Brain pericyte (primary cell): ENCODE measurements at places on chromosomes 12 and 14.
A peak's percentile ranks its signal among the peaks of the same experiment; 100 is the strongest.

DNA sequence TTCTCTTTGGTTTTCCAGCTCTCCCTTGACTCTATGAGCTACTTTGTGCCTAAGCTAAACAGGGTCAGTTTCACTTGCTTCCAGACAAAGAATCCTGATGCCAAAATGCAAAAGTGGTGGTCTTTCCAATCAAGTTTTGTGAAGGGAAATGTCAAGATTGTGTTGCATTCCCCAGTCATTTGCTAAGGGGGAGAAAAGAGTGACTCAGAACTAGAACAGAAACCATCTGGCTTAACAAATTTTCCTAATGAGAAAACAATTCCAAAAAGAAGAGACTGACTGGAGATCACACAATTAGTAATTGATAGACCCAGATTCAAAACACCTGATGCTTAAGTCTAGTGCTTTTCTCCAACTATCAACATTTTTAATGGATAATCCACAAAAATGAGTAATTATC is 235.1 kb upstream of the DIO2 start:
- DNase-seq: no peak

- peak; percentile 70 for DNase-seq
Observed at GRCh38 chr12:12999959-13000615, at the start of gene HEBP1. HEBP1 (minus strand) TSS chr12:13000265; CDS start chr12:13000114, 151 bp downstream.

DNA sequence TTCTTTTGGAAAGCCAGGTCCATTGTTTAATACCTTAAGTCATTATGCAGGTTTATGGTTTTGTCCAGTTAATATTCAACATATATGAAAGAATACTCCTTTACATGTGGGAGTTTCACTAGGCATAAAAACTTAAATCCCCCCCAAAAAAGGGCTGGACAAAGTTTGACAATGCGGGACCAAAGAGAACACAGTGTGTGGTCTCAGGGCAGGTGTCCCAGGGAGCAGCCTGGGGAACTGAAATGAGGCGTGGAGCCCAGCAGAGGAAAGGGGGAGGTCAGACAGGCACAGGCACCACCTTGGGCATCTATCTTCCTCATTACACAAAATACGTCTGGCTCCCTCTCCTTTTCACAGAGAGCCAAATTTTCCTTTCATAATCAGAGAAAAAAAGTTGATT is 22.5 kb downstream of the PKP2 start:
- no peak for DNase-seq

DNA sequence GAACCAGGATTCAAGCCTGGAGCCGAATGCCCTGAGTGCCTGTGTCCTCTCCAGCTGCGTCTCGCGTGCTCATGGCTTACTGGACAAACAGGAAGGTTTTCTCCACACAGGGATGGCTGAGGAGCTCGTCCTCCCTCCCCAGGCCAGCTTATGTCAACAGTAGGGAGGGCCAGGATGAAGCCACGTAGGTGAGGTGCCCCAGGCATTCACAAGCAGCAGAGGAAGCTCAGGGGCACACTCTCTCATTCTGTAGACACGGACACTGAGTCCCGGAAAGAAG is 49.3 kb downstream of the TRPV4 start:
- no peak for DNase-seq

DNA sequence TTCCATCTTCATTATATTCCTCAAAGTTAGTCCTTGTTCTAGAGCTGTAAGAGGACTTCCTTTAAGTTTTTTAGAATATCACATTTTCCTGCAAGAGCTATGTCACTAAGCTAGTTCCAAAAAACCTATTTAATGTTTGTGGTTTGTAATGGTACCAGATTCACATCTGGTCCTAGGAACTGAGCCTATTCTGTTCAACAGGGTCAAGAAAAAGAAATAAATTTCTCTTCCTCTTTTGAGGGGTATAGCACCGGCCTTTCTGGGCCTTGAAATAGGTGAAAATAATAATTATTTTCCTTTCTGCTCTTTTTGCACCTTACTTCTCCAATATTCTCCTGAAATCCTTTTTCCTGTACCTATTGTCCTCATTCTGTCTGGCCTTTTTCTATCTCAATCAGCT is 3.6 kb upstream of the STXBP6 start:
- no peak for DNase-seq

- DNase-seq: peak; percentile 87
Observed at GRCh38 chr14:105060751-105061427, 4.3 kb downstream of the GPR132 start.

DNA sequence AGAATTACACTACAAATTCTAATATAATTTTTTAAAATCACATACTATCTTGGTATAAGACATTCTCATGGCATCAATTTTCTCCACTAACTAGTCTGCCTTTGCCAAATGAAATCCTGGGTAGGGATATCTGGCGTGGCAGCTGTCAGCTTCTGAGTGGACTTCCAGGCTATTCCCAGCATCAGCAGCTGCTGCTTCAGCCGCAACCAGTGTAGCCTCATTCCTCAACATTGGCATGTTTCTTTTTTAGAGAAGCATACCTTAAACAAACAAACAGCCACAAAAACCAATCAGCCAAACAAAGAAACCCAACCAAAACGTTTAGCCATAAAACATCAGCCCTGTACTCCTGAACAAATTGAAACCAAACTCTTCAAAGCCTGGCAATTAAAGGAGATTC is 235.8 kb downstream of the SSPN start:
- no peak for DNase-seq

DNA sequence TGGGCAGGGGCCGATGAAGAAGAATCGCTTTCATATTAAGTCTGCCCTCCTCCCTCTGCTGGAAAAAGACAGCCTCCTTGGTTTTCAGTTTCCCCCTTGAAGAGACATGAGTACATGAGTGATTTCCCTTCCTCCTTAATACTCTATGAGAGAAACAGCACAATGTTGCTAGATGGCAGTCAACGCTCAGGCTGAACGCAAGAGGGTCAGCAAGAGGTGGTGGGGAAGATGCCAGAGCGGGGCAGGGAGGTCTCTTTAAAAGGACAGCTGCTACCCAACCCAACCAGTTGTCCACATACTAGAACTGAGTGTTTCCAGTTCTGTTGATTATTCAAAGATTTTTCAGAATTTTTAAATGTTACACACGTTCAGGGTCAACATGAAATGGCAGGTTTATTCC is 22.8 kb downstream of the CRACR2A start:
- no peak for DNase-seq

GRCh38 chr14:51474854-51475253 is 176.9 kb upstream of the FRMD6 start:
- DNase-seq: no peak

GRCh38 chr12:54933376-54933775 is 51.2 kb downstream of the TESPA1 start:
- DNase-seq: no peak

GRCh38 chr12:56031987-56032386 is 9.7 kb upstream of the RPS26 start:
- no peak for DNase-seq

GRCh38 chr12:93098077-93098476 is 169.0 kb upstream of the EEA1 start:
- DNase-seq: no peak

GRCh38 chr12:52473768-52474167 is at the start of gene KRT6C:
KRT6C (minus strand) TSS chr12:52473805; CDS start chr12:52473737, 68 bp downstream.
- DNase-seq: no peak

DNA sequence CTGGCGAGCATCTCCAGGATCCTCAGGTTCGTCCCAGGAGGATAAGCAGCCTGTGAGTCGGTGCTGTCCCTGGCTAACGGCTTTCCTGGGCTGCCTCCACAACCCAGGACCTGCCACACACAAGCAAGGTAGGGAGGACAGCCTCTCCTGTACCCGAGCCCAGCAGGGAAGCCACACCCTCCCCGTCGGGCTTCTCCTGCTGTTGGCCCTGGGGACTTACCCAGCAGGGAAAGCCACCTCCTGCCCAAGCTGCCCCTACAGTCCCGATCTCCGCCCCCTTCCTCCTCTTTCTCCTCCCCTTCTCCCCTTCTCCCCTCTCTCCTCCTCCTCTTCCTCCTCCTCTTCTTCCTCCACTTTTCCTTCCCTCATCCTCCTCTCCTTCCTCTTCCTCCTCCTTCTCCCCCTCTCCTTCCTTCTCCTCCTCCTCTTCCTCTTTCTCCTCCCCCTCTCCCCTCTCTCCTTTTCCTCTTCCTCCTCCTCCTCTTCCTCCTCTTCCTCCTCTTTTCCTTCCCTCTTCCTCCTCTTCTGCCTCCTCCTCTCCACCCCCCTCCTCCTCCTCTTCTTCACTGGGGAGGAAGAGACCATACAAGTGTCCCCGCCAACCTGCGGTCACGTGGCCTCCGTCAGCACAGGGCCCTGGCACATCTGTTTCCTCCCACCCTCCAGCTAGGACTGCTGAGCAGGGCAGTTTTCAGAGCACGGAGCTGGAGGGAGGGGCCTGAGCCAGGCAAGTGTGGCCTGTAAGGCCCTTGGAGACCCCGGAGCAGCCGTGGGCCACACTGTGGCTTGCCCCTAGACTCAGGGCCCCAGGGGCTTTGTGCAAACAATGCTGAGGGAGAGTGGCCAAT is 17.3 kb upstream of the RFLNA start:
- no peak for DNase-seq

DNA sequence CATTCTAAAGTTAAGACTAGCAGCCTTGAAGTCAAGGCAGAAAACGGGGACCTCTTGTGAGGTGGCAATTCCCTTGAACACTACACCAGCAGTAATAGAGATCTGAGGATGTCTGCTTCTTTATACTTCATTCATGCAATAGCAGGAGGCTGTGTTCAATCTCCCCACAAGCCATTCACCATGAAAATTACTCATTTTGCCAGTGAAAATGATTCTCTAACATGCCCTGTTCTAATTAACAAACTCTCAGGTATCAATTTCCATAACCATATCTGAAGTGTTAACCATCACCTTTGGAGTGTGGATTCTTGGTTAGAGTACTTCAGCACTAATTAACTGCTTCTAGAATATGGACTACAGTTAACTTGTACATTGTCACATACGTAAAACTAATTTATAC is 3.4 kb upstream of the GLIPR1 start:
- no peak for DNase-seq

DNA sequence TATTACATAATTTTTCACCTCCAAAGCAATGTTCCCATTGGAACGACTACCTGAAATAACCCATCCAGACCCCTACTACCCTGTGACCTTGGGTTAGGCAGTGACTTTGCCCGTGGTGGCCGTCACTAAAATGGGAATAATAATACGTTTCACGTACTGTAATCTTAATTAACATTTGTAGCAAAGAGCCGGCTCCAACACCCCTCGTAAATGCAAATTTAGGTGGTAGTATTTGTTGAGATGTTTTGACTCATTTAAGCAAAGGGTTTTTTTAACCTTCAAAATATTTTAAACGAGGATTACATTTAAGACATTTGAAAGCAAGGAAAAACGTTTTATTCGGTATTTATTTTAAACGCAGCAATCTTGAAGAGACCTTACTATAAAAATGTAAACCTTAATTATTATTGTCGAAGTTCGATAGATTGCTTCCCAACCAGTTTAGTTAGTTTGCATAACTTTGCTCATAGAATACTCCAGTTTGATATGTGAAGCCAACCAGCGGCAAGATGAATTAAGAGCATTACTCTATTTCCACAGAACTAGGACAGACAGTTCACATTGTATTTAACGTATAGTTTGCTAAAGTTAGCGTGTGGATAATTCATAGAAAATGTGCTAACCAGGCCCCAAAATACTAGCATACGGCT is 1.4 kb upstream of the ARID2 start:
- no peak for DNase-seq

DNA sequence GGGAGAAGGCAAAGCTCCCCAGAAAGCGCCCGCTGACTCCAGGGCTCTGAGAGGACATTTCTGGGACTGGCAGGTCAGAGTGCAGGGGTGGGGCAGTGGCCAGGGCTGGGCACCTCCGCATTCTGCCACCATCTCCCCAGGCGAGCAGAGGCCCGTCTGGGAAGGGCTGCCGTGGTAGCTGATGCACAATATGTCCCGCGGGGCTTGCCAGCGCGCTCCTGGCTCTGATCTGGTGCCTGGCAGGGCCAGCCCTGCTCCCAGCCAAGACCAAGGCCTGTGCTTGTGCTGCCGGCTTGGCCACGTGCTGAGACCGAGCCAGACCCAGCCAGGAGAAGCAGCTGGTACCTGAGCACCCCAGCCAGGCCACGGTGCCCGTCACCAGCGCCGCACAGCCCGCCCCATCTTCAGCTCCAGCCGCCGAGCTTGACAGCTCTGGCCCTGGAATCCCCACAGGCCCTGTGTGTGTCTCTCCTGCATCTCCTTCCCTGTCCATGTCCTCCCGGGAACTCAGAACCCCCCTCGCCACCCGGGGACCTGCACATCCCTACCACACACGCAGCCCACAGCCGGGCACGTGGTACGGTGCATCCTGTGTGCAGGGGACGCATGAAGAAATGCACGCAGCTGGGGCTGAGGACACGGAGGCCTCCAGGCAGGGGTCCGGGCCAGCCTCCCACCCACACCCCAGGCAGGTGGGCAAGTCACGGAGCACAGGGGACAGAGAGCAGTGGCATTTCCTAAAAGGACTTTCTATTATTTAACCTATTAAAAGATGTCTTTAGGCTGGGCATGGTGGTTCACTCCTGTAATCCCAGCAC is 68.6 kb upstream of the C14orf180 start:
- DNase-seq: no peak

- no peak for DNase-seq
Observed at GRCh38 chr12:77882709-77883108, 52.0 kb downstream of the NAV3 start.

DNA sequence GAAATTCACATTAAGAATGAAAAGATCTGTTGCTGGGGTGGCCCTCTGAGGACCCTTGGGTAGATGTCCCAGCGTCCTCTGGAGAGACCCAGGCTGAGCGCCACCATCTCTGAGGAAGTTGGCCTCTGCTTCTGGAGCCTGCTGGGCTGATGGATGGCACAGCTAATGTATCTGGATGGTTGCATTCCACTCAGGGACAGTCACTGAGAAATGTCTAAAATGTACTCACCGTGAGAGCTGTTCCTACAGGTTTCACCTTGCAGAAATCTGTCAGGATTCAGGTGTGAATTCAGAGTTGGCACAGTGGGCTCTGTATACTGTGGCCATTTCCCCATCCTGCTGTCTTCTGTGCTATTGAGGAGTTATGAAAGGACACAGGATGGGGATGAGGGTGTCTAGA is 247.2 kb downstream of the AACS start:
- DNase-seq: no peak

GRCh38 chr14:51862176-51862796 is 1.9 kb downstream of the GNG2 start:
- DNase-seq: no peak
